Sigmoid colon (tissue), 7 donors: ENCODE measurements at places on chromosomes 4 and X. TPM values are rescaled to one million over a fixed set of nuclear protein-coding genes. Genes with fewer than 3 reads are reported as not detected.

TEX11 gene
- total RNA-seq = not detected

NALF2 gene
- 0.14 TPM for total RNA-seq

TCEAL4 gene
- total RNA-seq = 197 TPM

PPP2R2C gene
- total RNA-seq = 0.49 TPM

PRDM5 gene
- total RNA-seq = 20.4 TPM

FAM156B gene
- 11.4 TPM for total RNA-seq

DNA sequence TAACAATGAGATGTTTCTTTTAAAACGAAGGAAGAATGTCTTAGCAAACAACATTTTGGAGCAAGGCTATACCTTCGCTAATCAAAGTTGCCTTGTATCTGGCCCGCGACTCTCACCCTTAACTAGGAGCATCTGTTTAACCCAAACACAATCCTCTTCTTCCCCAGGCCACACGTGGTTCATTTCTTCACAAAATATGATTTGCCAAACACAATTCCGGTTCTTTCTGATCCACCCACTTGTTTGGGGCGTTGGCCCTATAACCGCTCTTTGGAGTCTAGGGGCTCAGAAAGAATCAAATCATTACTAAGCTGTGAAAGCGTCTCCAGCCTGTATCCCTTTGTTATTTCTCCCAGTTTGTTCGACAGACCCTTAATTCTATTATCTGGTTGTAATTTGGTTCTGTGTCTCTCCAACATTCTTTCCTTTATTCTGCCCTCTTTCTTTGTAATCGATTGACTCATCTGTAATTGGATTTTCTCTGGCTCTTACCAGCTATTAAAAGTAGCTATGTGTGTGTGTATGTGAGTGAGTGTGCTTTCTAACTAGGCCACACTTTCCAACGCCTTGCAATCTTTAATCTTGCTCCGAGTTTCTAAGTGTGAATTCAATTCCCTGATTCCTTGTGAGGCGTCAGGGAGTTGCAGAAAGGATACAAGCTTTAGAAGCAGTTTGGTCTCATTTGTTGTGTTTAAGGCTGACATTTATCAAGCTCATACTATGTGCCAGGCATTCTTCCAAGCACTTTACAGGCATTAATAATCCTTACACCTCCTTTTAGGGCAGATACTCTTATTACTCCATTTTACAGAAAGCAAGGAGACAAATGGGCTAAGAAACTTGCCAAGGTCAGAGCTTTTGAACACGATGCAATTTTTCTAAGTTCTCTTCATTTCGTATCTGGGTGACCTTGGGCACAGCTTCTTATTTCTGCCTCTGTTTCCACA is 138.6 kb upstream of the CPEB2 start:
- DNase-seq = no peak

DNA sequence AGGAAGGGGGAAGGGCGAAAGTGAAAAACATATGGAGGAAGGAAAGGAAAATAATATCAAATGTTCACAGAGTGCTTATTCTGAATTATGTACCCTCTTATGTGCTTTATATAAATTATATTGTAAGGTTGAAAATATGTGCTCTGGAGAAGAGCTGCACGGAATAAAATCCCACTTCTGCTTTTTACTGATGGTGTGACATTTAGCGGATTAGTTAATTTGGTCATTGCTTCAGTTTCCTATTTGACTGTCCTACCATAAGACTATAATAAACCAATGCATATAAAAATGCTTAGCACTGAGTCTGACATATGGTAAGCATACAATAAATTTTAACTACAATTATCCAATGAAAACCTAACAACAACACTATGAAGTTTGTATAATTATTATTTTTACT is 86.2 kb downstream of the NPFFR2 start:
- DNase-seq = no peak

DNA sequence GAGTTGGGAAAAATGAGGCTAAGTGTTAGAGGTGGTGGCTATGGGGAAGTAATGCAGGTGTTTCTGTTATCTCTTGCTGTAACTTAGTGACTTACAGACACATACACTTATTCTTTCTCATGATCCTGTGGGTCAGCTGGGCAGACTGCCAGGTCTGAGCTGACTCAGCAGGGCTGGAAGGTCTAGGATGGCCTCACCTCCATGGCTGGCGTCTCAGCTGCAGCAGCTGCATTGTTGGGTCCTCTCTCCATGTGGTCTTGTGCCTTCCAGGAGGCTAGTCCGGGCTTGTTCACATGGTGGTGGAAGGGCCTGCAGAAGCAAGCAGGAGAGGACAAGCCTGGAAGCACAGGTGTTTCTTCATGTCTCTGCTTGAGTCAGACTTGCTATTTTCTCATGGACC is 172.7 kb downstream of the NHS start:
- peak; percentile 78 for DNase-seq

- peak; percentile 84 for DNase-seq
Observed at GRCh38 chr4:18722748-18723191, 701.2 kb upstream of the LCORL start.

GRCh38 chr4:53967986-53968385 is 96.4 kb downstream of the CHIC2 start:
- DNase-seq = no peak

- no peak for DNase-seq
Observed at GRCh38 chr4:182023469-182023868, 219.7 kb upstream of the TENM3 start.

DNA sequence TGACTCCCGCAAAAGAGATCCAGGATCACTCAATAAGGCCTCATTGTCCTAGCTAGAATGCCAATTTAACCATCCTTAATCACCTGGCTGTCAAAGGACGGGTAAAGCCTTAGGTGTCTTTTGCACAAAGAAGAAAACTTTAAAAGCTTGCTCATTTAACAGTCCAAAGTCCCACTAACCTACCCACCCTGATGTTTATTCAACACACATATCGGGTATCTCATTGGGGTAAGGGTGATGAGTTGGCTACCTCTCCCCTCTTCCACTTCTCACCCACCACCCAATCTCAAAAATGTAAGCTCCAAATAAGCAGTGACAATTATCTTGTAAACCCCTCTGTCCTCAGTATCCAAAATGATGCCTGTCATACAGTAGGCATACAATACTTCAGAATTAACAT is 988 bp upstream of the SRD5A3 start:
- no peak for DNase-seq

- peak; percentile 72 for DNase-seq
Observed at GRCh38 chr4:176792326-176793059, at the start of gene VEGFC. TSS of gene VEGFC (minus strand) at chr4:176792922. CDS start at chr4:176792311, 611 bp downstream.

- DNase-seq = no peak
Observed at GRCh38 chr4:169184686-169185085, 86.1 kb downstream of the SH3RF1 start.

DNA sequence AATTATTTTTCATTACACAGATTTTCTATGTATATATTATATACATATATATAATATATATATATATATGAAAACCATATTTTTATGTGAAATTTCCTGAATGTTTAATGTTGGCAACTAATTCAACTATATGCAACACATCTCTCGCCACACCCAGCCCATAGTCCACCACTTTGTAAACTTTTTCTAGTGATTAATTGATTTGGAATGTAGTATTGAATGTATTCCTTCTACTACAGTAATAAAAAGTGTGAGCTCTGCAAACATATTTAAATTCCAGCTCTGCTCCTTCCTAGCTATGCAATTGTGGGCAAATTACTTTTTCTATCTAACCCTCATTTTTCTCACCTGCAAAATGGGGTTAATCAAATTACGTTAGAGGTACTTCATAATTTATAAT is 187.8 kb downstream of the TEX11 start:
- no peak for DNase-seq

GRCh38 chrX:11784543-11784942 is 26.5 kb downstream of the MSL3 start:
- DNase-seq = no peak

GRCh38 chr4:20251031-20251795 is 492 bp upstream of the SLIT2 start:
- no peak for DNase-seq

DNA sequence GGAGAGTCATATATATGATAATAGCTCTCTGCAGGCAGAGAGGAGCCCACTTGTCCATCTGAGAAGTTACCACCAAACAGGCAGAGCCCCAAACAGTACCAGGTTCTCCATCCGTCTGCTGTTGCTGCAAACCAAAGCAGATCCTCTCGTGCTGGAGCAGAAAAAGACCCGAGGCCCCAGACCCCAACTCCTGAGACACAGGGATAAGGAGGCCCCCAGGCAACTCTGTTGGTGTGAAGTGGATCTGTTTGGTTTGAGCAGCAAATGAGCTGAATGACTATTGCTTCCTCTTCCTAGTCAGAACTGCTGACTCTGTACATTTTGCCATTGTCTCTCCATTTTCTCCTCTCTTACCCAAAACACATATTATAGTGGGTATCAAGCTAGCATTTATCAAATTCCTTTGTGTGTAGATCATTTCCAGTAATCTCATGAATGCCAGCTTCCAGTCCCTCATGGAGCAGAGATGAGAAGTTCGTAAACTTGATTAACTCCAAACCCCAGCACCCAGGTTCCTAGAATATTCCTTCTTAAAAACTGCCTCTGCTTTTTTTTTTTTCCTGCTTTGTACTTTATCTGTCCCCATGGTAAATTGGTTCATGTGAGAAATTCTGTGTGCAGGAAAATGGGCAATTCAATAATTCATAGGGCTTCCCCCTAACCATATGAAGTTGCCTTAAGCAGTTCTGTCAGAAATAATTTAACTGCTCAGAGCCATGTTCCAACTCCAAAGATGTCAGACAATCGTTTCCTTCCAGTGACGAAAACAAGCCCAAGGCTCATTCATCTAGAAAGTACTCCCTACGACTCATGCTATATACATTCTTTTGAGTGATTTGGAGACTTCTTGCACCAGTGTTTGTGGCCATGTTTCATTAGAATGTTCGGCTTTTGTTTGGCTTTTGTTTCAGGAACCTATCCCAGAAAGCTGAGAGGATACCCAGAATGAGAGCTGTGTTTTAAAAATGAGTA is 98.6 kb upstream of the ATXN3L start:
- DNase-seq = no peak

DNA sequence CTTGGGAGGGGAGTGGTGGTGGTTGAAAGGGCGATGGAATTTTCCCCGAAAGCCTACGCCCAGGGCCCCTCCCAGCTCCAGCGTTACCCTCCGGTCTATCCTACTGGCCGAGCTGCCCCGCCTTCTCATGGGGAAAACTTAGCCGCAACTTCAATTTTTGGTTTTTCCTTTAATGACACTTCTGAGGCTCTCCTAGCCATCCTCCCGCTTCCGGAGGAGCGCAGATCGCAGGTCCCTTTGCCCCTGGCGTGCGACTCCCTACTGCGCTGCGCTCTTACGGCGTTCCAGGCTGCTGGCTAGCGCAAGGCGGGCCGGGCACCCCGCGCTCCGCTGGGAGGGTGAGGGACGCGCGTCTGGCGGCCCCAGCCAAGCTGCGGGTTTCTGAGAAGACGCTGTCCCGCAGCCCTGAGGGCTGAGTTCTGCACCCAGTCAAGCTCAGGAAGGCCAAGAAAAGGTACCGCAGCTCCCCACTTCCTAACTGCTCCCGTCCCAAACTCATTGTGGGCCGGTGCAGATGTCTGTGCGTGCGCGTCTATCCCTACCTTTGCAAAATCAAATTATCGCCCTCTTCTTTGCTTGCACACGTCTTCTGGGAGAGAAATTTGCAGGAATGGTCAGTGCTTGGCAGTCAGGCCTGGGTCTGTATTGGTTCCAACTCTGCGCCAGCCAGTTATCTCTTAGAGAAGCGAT is 533 bp downstream of the IL15 start:
- peak; percentile 67 for DNase-seq

GRCh38 chr4:95209927-95210326 is 338.8 kb downstream of the UNC5C start:
- no peak for DNase-seq

- DNase-seq = no peak
Observed at GRCh38 chrX:25869761-25870160, 268.4 kb upstream of the MAGEB18 start.

GRCh38 chr4:70177090-70177489 is 18.4 kb upstream of the ODAM start:
- no peak for DNase-seq
